ENCODE measurements at places on chromosomes 2 and 18. TPM values are rescaled to one million over a fixed set of nuclear protein-coding genes. Genes with fewer than 3 reads are reported as not detected.

The ADAM23 gene
- polyA plus RNA-seq: 1.4 TPM

The CIB4 gene
- not detected for polyA plus RNA-seq

The AQP12A gene
- not detected for polyA plus RNA-seq

The TYW5 gene
- polyA plus RNA-seq: 3.2 TPM

The GALM gene
- 12.3 TPM for polyA plus RNA-seq

DNA sequence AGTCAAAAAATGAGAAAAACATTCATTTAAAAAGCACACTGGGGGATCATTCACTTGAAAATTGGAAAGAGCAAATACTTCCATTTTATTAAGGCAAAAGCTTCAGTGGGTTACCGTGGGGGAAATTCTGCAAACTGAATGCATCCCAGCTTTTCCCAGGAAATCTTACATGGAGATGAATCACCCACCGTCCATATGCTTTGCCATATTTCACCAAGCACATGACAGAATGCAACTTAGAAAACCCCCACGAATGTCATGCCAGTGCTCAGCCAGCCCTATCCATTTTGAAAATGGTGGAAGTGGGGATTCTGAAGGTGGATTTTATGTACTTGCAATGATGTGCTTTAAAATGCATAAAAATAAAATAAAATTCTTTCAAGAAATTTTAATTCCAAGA, 485.5 kb upstream of the ID2 start:
- DNase-seq: no peak
- no peaks in the 10 kb centered on the region for H3K27me3 ChIP-seq
- H3K27ac ChIP-seq: no peak overlapping the region
- H3K4me3 ChIP-seq: no peak overlapping the region

GRCh38 chr18:79515331-79515730, 119.6 kb downstream of the NFATC1 start:
- H3K4me3 ChIP-seq: no peak overlapping the region
- no peaks in the 10 kb centered on the region for H3K36me3 ChIP-seq
- H3K4me1 ChIP-seq: no peaks in the 10 kb centered on the region
- DNase-seq: no peak
- no peak overlapping the region for H3K27ac ChIP-seq

DNA sequence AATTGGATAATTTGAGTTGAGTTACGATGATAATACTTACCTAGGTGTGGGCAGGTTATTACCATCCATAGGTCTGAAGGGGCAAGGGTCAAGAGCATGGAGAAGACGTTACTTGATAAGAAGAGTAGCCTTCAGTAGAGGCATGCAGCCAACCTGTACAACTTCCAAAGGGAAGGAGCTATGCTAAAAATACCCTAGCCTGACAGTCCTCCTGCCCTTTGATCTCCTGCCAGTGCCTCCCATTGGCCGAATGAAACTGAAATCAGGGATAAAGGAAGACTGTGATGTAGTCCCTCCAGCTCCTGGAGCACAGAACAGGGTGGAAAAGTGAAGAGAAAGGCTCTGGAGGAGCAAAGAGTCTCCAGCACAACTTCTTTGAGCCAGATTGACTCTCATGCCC, 487.4 kb downstream of the ADCYAP1 start:
- no peaks in the 10 kb centered on the region for H3K4me1 ChIP-seq
- H3K4me3 ChIP-seq: no peak overlapping the region
- no peaks in the 10 kb centered on the region for H3K36me3 ChIP-seq
- H3K27me3 ChIP-seq: no peaks in the 10 kb centered on the region

DNA sequence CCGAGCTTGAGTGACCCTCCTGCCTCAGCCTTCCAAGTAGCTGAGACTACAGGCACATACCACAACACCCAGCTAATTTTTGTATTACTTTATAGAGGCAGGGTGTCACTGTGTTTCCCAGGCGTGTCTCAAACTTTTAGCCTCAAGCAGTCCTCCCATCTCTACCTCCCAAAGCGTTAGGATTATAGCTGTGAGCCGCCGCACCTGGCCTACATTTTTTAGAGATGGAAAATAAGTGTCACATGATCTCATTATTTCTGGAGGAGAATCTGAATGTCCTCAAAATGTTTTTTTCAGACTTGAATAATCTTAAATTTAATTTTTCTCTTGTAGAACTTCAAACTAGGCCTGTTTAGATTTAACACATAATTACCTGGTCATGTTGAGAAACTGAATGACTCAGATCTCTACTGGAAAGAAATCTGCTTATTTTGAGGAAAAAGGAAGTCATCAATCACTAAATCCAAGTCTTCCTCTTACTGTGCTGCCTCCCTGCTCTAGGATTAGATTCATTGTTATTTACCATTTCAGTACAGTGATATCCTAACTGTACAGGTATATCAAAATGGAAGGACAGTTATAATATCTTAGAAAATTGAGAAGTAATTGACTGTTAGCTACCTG, 92.4 kb downstream of the COX7A2L start:
- no peak for DNase-seq
- no peaks in the 10 kb centered on the region for H3K4me1 ChIP-seq
- no peak overlapping the region for H3K27ac ChIP-seq
- H3K4me3 ChIP-seq: no peak overlapping the region

DNA sequence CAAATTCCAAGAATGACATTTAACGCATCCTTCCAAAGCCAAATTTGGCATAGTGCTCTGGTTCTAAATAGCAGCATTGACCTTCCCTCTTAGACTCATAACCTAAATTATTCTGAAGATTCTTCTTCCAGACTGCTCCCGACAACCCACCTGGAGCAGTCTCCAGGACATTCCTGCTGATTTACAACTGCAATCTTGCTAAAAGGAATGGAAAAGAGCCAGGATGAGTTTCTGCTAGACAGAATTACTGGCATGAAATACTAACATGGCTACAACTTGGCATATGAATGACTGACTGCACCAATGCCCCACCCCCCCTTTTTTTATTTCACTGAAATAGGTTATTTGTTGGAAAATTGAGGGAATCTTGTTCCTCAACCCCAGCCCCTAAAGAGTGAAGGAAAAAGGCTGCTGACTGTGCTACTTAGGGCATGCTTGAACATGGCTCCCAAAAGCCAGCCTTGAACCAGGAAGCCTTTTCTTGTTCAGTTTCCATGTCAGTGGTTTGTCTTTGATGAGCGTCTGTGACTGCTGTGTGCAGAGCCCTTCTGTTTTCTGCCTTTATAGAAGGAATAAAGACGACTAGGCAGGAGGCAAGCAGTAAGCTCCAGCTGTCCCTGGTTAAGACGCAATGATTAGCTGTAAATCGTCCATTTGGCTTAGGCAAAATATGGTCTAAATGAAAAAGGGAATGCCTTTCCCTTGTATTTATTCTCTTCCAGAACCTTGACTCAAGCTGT, 47.4 kb upstream of the ITGB6 start:
- no peak overlapping the region for H3K27ac ChIP-seq
- no peaks in the 10 kb centered on the region for H3K36me3 ChIP-seq
- no peak for DNase-seq
- peaks cover 19% of the 10 kb centered on the region for H3K4me1 ChIP-seq

DNA sequence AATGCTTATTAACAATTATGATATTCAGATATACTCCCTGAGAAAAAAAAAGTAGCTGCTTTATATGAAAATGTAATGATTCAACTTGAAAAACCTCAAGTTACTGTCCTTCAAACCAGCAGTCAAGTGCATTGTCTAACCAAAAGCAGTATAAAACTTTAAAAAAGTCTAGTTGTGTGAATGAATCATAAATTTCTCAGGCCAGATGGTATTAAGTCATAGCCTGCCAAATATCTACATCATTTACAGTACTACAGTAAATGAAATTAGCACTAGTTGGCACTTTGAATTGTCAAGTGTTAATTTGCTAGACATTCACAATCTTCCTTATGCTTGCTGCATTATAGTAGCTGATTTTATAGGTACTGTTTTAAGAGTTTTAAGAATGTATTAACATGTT, 85.9 kb downstream of the CBLN2 start:
- no peaks in the 10 kb centered on the region for H3K4me1 ChIP-seq
- H3K4me3 ChIP-seq: no peak overlapping the region

GRCh38 chr18:55356815-55357214, 231.2 kb downstream of the TCF4 start:
- no peak for DNase-seq
- no peak overlapping the region for H3K4me3 ChIP-seq
- H3K36me3 ChIP-seq: no peaks in the 10 kb centered on the region
- H3K4me1 ChIP-seq: no peaks in the 10 kb centered on the region

- no peaks in the 10 kb centered on the region for H3K36me3 ChIP-seq
- H3K4me3 ChIP-seq: no peak overlapping the region
Measured at GRCh38 chr2:10524851-10525572, 76.9 kb upstream of the ODC1 start.

DNA sequence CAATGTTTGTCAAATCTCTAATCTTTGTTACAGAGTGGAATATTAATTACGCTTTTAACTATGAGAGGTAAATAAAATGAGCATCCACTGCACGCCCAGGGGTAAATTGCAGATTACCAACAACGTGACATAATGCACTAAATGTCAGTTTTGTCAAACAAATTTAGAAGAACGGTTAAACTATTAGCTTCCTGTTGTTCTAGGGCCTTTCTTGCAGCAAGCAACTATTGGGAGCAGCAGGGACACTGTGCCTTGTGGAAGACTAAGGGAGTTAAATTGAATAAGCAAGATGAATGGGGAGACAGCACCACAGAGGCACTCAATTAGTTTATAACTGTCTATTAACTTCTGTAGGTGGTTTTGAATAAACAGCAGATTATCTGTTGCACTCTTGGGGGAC, 391.0 kb upstream of the RAB12 start:
- H3K36me3 ChIP-seq: peaks cover 4% of the 10 kb centered on the region
- H3K4me3 ChIP-seq: no peak overlapping the region
- H3K4me1 ChIP-seq: peaks cover 5% of the 10 kb centered on the region
- DNase-seq: no peak

DNA sequence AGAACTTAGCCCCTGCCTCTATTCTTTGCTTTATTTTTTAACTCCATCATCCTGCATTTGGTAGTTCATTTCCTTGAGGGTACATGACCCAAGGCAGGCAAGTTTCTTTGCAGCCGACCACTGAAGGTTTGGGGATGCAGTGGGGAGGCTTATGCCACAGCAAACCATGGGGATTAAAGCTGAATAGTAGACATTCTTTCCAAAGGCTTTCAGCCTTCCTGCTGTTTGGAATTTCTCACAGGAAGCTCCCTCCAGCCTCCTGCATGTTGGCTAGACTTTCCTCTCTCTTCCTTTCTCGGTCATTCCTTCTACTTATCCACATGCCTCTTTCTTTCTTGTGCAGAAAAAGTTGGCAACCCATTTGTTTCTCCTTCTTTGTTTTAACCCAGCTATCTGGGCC, 77.3 kb downstream of the SOCS6 start:
- no peaks in the 10 kb centered on the region for H3K27me3 ChIP-seq
- H3K4me1 ChIP-seq: peaks cover 6% of the 10 kb centered on the region
- no peaks in the 10 kb centered on the region for H3K36me3 ChIP-seq
- H3K27ac ChIP-seq: no peak overlapping the region
- DNase-seq: no peak
- H3K4me3 ChIP-seq: no peak overlapping the region

- no peaks in the 10 kb centered on the region for H3K27me3 ChIP-seq
- H3K4me1 ChIP-seq: no peaks in the 10 kb centered on the region
- no peak overlapping the region for H3K4me3 ChIP-seq
- DNase-seq: no peak
Measured at GRCh38 chr2:119338826-119339561, 27.6 kb downstream of the C2orf76 start.
